Breast epithelium (tissue), 4 donors: ENCODE measurements at places on chromosomes 3 and 15.

GRCh38 chr3:101720851-101721840, 3.3 kb upstream of the CEP97 start:
- DNase-seq, result no peak

DNA sequence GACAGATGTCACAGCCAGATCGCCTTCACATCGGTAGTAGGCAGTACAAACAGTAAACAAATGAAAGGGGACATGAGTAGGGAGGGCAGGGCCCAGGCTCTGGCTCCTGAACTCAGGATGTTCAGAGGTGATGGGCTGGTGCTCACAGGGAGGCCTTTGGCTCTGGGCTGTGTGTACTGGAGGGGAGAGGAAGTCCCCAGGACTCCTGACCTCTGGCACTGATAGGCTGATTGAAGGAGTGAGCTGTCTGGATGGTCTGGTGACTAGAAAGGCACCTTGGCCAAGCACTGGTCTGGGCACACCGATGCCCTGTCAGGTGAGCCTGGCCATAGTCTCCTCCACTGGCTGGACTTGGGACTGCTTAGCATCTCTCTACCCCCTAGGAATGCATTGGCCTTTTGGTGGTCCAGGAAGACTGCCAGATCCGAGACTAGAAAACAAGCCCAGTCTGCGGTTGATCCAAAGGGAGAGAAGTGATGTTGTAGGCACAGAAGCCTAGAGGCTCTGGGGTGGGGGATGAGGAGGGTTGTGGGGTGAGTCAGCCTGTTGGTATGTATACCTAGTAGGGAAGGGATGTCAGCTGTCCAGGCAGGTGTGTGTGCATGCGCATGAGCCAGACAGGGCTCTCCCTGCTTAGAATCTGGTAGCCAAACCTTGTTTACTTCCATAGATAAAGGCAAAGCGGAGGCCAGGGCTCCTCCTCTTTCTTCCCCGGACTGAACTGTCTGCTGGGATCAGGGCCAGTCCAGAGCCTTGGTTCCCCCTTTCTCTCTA, 1.9 kb downstream of the SPINT1 start:
- peak; percentile 93 for DNase-seq

DNA sequence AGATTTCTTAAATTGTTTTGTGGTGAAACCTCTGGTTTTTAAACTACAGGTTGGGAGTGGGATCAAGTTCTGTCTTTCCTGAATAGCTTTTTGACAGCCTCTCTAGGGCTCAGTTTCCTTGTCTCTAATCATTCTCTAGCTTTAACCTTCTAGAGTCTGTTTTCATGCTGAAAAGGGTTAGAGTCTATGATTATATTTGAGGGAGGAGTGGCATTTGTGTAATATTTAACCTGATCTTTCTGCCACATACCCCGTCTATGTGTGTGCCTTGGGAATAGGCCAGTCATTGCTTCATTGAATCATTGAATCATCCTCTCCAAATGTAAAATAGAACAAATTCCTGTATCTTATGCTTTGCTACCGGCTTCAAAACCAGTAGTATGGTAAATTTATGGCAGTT, 204.9 kb downstream of the KLHL25 start:
- no peak for DNase-seq

GRCh38 chr15:40909662-40910630, 15.7 kb downstream of the VPS18 start:
- peak; percentile 45 for DNase-seq

GRCh38 chr3:178987745-178988144, 83.9 kb downstream of the ZMAT3 start:
- no peak for DNase-seq

GRCh38 chr3:183579967-183580900, 24.7 kb upstream of the KLHL6 start:
- no peak for DNase-seq

DNA sequence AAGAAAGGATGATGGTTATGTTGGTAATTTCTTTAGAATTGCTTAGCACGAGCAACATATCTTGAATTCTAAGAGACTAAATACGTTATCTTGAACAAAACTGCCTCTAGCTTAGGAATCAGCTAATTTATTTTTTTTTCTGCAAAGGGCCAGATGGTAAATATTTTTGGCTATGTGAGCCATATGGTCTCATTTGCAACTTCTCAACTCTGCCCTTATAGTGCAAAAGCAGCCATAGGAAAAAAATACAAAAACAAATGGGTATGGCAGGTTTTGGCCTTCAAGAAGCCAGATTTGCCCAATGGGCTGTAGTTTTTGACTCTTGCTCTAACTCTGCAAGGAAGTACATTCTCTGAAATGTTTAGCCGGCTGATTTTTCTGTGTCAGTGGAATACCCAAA, 11.9 kb downstream of the OXSM start:
- DNase-seq, result no peak
